ENCODE measurements at places on chromosomes 5 and 9.

DNA sequence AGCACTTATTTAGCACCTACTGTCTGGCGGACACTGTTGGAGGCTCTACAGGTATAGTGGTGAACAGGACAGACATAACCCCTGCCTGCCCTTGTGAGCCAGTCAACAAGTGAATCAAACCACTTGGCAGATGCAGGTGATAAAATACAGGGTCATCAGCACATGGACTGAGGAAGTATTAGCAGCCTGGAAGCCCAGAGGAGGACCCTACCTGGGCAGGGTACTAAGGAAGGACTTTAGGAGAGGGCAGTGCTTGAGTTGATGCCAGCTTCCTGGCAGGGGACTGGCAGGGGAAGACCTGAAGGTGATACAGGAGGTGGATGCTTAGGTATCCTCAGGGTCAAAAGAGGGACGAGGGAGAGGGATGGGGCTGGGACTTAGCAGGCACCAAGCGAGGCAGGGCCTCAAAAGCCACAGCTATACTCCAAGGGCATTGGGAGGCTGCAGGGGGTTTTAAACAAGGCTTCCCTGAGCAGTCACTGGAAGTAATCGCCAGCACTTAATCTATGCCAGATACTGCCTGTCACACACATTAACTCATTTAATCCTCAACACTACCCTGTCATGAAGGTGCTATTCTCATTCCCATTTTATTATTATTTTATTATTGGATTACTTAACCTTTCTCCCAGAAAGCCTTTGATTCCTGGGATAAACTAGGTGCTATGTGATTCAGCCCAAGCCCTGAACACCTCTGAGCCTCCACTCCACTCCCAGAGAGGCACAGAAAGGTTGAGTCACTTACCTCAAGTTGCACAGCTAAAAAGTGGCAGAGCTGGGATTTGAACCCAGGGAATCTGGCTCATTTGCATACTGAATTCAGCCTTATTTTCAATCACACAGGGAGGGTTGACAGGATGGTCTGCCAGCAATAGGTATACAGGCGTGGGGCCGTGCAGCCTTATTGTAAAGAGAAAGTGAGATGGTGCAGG, 63.8 kb upstream of the ORM1 start:
- DNase-seq, result no peak

DNA sequence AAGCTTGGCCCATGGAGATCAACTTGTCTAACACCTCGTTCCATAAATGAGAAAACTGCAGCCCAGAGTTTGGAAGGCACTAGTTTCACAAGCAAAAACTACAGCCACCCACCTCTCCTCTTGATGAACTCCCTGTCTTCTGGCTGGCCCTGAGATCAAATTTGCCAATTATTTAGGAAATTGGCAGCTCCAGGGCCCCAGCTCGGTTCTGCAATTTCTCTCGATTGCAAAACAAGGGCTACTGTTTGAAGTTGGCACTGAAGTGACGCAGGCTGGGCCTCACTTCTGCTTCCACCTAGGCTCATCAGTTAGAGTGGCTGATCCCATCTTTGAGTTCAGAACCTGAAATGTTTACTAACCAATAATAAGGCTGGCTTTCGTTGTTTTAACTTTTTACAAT, 3.7 kb upstream of the GPX3 start:
- no peak for DNase-seq

DNA sequence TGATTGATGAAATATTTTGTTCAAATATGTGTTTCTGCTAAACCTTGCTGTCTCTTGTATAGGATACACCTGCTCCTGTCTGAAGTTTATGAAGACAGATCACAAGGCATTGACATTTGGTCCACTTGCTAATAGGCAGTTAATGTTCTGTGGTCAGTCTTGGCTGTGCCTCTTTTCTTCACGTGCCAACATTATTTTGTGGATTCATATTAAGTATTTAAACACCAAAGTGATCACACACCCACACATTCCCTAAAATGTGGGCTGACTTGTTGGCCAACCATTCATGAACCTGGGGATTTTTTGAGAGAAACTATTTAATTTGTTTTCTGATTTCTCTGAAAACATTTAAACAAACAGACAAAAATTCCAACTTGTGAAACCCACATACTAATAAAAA, 33.7 kb downstream of the ZNF462 start:
- DNase-seq, result no peak

- DNase-seq, result no peak
Observed at GRCh38 chr5:145157841-145158240, 677.3 kb downstream of the PRELID2 start.

- no peak for DNase-seq
Observed at GRCh38 chr9:138073808-138074207, 196.2 kb downstream of the CACNA1B start.

DNA sequence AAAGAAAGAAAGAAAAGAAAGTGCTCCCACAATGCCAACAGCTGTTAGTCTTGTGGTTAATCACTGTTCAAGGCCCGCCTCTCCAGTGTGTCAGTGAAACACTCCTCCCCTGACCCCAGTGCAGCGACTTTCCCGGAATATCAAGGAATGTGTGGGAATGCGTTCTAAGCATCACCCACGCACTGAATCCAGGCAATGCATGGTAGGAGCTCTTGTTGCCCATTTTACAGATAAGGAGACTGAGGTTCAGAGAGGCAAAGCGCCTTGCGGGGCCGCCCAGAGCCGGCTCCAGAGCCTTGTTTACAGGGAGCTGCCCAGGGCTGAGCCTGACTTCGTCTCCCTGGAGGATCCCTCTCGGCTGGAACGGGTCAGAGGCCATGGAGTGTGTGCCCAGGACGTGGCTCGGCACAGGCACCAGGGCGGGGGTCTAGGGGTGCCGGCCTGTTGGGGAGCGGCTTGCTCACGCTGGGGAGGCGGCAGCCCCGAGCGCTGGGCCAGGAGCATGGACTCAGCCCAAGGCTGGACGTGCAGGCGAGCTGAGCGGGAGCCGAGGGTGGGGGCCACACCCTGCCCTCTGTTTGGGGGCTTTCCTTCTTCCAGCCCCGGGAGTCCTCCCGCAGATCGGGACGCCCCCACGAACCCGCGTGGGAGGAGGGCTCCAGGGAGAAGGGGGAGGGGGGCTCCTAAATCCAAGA, 823 bp downstream of the ST6GALNAC6 start:
- no peak for DNase-seq

DNA sequence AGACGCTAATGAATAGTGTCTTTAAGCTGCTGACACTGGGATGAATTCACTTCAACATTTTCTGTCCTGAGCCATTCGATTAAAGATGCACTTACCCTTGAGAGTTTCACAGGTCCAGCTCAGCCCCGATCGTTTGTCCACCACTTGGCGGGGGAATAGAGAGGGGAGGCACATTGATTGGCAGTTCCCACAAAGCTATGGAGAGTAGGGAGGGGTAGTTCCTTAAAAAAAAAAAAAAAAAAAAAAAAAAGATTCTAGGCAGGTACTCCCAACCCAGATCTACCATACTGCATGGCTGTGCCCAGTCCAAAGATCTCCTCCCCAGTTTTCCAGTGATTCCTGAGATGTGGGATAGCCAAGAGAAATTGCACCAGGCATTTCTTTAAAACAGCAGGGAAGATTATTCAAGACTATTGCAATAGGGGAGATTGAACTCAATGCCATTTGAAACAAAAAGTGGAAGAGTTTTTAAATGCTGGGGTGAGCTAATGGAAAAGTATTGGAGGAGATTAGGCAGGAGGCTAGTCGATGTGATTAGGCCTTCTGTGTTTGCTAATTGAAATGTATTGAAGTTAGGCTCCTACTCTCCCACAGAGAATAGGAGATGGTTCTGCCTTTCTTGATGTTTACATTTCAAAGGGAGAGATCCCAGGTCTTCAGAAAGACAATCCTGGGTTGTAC, 2217.4 kb upstream of the WWC1 start:
- DNase-seq, result no peak

DNA sequence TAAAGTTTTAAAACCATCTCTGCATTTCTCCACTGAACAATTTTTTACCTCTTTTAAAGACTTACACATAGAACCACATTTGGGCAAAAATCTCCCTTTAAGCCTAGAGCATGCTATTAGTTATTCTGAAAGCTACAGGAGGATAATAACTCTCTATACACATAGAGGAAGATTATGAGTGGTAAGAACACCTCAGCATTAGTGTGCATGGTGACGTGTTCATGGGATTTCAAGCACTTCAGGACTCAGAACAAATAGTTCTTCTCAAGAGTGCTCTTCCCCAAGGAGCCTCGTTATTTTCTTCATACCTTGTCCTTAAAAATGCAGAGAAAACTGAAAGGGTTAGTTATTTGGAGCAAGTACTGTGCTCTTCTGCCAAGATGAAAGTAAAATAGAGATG, 256.9 kb upstream of the TUSC1 start:
- DNase-seq, result no peak

DNA sequence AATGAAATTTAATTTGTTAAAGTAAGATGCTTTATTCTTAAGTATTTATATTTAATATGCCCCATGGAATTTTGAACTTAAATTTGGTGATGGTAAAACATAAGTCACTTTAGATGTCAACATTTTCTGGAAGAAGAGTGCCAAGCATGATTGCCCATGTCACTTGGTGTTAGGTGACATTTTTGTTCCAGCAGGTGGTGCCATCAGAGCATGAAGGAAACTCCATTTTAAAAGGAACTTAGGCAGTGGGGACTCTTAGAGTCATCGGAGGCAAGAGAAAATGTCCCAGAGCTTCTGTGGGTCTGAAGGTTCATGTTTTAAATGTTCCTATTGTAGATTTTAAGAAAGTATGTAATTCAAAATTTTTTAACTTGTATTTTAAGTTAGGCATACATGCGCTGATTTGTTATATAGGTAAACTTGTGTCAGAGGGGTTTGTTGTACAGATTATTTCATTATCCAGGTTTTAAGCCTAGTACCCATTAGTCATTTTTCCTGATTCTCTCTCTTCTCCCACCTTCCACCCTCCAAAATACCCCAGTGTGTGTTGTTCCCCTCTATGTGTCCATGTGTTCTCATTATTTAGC, 789.3 kb downstream of the SEMA5A start:
- DNase-seq, result no peak

DNA sequence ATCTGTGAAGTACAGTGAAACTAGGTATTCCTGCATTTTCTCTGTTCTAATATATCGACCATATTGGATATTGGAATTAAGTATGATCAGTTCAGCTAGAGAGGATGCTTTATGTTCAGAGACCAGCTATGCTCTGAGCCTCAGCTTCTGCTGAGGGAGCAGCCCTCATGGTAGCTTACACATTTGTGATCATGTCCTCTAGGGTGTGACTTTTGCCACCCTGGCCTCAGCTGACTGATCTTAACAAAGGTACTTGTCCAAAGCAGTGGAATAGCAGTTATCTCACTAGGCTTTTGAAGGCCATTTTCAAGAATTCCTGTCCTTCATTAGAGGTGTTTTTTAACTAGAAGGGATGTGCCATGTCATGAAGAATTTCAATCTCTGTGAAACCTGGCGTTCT, 9.3 kb downstream of the SCAMP1 start:
- no peak for DNase-seq

DNA sequence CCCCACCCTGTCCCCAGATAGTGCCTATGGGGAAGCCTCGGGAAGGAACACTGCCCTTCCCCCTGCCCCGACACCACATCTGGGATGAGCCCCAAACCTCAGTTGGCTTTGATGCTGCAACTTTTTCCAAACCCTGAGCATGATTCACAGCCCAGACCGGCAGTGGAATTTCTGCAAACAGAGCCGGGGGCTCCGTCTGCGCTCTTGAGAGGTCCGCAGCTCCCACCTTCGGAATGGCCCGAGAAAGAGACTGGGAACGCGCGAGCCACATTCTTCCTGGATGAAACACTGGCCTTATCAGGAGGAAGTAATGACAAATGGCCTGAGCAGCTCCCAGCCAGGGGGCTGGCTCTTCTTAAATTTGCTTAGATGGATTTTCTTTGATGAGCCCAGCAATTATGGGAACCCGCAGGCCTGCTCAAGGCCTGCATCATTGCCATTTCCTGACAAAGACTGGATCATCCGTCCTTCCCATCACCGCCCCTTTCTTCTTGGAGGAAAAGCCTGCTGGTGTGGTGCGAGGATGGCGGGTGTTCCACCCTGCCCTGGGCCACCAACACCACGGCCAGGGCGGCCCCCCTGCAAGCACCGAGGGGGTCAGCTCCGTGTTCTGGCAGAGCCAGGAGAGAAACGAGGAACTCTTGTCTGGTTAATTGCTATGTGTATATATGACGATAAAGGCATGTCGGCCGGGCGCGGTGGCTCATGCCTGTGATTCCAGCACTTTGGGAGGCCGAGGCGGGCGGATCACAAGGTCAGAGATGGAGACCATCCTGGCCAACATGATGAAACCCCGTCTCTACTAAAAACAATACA, 38.8 kb upstream of the COL5A1 start:
- no peak for DNase-seq

DNA sequence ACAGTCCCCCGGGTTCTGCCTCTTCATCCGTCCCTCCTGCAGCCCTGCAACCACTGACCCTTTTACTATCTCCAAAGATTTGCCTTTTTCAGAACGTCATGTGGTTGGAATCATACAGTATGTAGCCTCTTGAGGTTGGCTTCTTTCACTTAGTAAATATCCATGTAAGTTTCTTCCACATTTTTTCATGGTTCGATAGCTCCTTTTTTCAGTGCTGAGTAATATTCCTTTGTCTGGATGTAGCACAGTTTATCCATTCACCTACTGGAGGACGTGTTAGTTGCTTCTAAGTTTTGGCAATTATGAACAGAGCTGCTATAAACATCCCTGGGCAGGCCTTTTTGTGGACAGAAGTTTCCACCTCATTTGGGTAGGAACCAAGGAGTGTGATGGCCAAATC, 27.1 kb downstream of the PRRX2 start:
- no peak for DNase-seq

- no peak for DNase-seq
Observed at GRCh38 chr5:116514421-116514970, 60.1 kb downstream of the SEMA6A start.

- no peak for DNase-seq
Observed at GRCh38 chr9:101220341-101220740, 164.5 kb downstream of the BAAT start.

DNA sequence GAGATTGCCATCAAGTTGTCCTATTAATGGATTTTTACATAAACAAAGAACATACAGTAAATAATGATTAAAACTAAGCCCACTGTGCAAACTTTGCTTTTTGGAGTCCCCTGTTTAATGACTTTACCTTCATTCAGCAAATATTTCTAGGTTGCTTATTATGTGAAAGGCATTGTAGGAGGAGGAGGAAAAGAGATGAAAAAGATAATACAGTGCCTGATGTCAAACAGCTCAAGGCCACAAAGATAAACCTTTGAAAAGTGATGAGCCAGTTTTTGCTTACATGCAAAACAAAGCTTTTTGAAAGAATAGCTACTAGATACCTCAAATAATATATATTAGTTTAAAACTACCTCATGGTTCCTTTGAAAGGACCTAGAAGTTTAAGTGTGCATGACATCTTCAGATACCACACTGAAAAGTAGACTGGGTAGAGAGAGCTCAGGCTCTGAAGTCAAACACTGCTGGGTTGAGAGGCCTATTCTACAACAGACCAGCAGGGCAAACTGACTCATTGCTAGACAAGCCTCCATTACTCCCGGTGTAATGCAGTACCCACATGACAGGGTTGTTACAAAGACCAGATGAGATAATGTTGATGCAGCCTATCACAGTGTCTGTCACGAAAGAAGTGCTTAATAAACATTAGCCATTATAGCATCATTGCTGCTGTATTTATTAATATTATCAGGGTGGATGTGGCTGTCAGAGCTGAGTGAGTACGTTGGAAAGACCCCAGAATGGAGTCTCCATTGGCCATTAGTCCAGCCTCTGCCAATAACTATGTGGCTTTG, 11.8 kb downstream of the DEPDC1B start:
- DNase-seq, result no peak

GRCh38 chr9:92590377-92590776, 54.6 kb upstream of the ECM2 start:
- no peak for DNase-seq

Measured in activated CD8-positive, alpha-beta memory T cell treated with anti-CD3 and anti-CD28 coated beads, Interleukin-2, amount 50 U/mL, for 4 hours (primary cell).